Hepatocyte (in vitro differentiated cells): ENCODE measurements at places on chromosomes 4 and X.

GRCh38 chr4:121182296-121182695 lies 18.2 kb upstream of the TNIP3 start:
- DNase-seq = no peak

- no peak for DNase-seq
Measured at GRCh38 chr4:100483796-100484195, 34.0 kb downstream of the EMCN start.

DNA sequence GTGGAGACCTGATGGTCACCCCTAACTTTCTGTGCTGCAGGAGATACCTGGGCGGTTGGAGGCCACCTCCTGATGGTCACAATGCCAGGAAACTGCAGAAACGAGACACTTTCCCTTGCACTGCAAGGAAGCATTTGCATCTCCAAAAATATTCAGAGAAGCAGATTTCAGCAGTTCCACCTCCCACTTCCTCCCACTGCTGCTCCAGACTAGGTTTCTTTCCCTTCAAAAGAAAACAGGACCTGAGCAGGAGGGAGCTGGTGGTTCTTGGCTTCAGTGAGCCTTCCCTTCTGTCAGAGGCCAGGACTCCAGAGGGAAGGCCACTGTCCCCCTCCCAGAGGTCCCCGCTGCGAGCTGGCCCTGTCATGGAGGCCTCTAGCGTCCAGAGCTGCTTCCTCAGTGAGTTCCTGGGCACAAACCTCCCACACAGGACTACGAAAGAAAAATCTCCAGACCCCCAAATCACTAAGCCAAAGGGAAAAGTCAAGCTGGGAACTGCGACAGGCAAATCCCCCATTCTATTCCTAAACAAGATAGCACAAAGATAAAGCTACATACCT lies 35.9 kb downstream of the GPM6B start:
- no peak for DNase-seq

- DNase-seq = no peak
Measured at GRCh38 chrX:38341442-38341841, 11.0 kb upstream of the OTC start.

DNA sequence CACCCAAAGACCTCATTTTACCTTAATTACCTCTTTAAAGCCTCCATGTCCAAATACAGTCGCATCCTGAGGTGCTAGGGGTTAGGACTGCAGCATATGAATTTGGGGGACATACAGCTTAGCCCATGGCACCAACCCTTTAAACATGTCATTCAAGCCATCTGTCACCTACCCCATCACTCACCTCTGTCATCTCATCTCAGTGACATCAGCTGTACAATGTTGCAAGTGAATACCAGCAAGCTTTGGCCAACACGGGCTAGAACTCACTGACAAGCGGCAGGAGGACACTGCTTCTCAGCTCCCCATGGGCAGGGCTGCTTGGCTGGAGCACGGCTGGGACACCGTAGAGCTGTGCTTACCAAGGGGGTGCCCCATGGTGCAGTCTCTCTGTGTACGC lies 107.5 kb downstream of the STK32B start:
- no peak for DNase-seq

DNA sequence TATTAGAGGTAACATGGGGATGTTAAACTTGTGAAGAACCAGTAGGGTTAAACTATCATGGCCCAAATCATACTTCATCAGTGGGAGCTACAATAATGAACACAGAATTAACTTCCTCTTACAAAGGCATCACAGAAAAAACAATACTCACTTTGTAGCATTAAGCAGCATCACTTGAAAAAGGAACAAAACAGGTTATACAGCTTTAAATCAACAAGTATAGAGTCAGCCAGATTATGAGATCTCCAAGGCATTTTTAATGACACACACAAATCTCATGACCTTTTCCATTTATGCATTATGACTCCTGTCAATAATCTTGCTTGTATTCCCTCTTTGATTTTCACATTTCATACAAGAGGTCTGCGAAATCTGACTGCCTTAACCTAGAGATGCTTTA lies 18.3 kb downstream of the FBXL5 start:
- DNase-seq = no peak

GRCh38 chr4:3679071-3679825 lies 86.9 kb upstream of the ADRA2C start:
- no peak for DNase-seq
